ENCODE measurements at places on chromosomes 3 and 15. TPM values are rescaled to one million over a fixed set of nuclear protein-coding genes. Genes with fewer than 3 reads are reported as not detected.

GRCh38 chr3:15333099-15333955 is 941 bp upstream of the SH3BP5 start:
- DNase-seq, result no peak

- DNase-seq, result no peak
Observed at GRCh38 chr3:115921711-115922110, 298.4 kb downstream of the GAP43 start.

Gene CPB1
- not detected for total RNA-seq

GRCh38 chr3:35857004-35857403 is 217.7 kb downstream of the ARPP21 start:
- no peak for DNase-seq

Gene RHOV
- total RNA-seq, result not detected

DNA sequence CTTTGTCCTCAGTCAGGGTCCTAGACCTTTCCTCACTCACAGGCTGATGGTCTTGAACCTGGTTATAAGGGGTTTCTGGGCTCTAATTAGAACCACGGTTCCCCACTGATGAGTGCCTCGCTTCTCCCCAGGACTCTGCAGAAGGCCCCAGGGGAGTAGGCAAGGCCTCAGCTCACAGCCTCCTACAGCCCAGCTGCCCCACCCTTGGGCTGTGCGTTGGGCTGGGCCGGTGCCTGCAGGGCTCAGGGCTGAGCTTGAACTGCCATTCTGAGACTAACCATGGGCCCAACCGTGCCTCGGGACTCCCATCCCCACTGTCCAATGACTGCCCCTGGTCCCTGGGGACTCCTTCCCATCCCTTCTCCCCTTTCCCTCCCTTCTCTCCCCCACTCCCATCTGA is 25.6 kb downstream of the CLEC3B start:
- no peak for DNase-seq

Gene IGSF10
- not detected for total RNA-seq

Measured in dermis microvascular lymphatic vessel endothelial cell (primary cell).